ENCODE measurements at places on chromosomes 7 and 10. TPM values are rescaled to one million over a fixed set of nuclear protein-coding genes. Genes with fewer than 3 reads are reported as not detected.

Gene OR6B1
- not detected for total RNA-seq

GRCh38 chr7:42096681-42097561, 140.1 kb downstream of the GLI3 start:
- no peak for ATAC-seq

Gene VAX1
- total RNA-seq, result not detected

Gene PPRC1
- total RNA-seq, result 71.3 TPM

DNA sequence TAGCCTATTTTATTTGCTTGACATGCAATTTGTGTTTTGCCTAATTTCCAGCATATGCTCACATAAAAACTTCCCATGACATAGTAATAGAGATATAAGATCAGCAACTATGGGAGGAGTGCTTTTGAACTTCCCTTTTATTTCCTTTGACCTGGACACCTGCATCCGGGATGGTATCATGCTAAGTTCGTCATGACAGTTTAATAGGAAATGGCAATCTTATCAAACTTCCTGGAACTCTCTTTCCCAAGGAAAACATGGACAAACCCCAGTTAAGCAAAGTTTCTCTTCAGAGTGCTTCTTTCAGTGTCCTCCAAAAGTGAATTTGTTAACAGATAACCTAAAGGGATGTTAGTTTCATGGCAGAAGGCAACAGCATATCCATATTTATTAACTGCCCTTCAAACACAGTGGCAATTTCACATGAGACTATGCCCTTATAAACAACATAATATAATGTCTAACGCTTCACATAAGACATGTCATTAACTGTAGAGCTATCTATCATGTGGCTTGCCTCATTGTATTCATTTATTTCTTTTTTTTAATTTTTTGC, 474.7 kb upstream of the SEMA3A start:
- no peak for ATAC-seq

DNA sequence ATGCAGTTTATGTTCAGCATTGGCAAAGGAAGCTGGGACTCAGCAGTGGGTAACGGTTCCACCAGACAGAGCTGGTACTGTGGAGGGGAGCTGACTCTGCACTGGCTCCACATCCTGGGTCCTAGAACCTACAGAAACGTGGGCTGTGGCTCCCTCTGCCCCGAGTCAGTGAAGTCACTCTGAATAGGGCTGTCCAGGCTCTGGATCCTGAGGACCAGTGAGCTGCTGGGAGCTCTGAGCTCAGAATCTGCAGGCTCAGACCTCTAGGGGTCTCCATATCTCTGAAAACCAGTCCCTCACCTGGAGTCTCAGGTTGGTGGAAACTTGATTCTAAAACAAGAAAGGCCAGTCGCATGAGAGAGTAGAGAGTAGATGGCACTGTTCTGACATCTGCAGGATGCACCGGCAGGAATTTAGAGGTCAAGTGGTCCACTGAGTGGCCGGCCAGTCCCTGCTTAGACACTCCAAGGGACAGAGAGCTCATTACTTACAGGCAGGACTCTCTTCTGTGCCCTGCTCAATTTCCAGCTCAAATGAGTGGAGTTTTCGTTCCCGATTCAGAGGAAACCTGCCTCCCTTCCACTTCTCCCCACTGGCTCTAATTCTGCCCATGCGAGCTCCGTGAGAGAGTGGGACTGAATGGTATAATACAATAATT, 18.6 kb downstream of the NPFFR1 start:
- ATAC-seq, result no peak

Gene OR2A42
- not detected for total RNA-seq

GRCh38 chr10:119613741-119614140, 17.0 kb upstream of the TIAL1 start:
- ATAC-seq, result no peak

GRCh38 chr7:105830405-105831301, 45.7 kb downstream of the ATXN7L1 start:
- peak; percentile 51 for ATAC-seq

GRCh38 chr7:70132852-70133690, 534.8 kb downstream of the AUTS2 start:
- ATAC-seq, result no peak

DNA sequence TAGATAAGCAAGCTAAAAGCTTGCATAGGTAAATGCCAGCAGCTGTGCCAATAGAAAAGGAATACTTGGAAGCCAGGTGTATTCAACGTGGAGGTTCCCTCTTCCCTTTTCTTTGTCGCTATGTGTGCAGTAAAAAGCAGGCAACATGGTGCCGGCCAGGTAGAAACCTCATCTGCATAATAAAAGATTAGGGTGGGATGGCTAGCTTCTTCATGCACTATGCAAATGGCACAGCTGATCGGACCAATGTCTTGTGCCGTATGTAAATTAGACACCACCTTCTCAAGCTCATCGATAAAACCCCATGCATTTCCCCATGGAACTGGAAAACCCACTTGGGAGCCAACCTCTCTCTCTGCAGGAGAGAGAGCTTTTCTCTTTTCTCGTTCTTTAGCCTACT, 150.9 kb upstream of the FOXK1 start:
- ATAC-seq, result no peak

DNA sequence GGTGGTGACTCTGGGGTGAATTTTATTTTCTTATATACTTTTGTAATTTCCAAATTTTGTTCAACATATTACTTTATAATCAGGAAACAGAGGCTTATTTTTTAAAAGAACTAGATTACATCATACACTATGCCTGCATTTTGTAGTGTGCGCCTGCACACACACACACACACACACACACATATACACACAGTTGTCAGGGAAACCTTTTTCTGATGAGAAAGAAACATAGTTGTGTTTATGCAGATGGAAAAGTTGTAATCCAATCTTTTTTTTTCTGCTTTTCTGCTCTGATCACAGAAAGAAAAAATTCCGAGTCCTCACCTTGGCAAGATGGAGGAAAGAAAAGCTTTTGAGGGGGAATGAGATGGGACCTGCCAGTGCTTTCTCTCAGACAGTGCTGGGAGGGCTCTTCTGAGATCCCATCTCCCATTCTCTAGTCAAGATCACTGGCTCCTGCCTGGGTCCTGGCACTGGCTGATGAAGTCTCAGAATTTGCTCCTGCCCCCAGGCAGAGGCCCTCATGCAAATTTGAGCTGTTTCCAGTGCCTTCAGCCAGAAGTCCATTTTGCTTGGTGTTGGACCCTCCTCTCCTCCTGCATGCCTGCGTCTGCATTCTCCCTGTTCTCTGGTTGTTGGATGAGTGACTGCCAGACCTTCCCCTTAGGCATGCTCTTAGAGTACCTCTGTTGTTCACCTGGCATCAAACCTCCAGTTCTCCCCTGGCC, 59.7 kb downstream of the TLL2 start:
- ATAC-seq, result no peak

- ATAC-seq, result no peak
These were observed 198.6 kb upstream of the FRMD4A start for GRCh38 chr10:14529351-14529750.

Gene WDFY4
- 0.35 TPM for total RNA-seq

DNA sequence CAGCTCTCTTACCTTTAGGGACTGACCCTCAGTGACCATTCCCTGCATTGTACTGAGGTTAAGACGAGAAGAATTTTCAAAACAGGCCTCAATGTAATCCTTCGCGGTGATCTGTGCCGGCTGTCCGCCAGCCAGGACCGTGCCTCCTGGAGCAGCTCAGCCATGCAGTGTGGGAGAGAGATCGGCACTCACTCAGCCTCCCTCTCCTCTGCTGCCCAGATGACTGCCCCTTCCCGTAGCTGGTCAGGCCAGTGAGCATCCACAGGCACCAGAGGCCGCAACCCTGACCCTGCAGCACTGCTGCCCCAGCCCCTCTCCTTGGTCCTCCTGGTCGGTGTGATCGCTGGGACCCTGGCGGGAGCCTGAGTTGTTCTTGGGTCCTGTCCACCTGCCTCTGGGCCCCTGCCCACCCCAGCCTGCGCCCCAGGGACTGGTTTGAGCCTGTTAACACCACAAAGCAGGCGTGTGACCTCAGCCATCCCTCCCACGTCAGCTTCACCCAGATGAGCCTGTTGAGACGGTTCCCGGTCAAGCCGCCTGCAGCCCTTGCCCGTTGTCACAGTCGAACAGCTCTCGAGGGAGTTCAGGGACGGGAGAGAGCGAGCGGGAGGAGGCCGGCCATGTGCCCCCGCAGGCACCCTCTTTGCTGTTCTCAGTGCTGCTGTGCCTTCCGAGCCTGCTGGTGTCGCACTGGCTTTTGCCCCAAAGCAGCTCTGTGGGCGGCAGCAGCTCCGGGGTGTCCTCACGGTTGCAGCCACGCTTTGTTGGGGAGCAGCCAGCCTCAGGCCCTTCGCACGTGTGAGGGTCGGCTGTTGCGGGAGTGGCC, 37.2 kb downstream of the NKX6-2 start:
- ATAC-seq, result no peak

DNA sequence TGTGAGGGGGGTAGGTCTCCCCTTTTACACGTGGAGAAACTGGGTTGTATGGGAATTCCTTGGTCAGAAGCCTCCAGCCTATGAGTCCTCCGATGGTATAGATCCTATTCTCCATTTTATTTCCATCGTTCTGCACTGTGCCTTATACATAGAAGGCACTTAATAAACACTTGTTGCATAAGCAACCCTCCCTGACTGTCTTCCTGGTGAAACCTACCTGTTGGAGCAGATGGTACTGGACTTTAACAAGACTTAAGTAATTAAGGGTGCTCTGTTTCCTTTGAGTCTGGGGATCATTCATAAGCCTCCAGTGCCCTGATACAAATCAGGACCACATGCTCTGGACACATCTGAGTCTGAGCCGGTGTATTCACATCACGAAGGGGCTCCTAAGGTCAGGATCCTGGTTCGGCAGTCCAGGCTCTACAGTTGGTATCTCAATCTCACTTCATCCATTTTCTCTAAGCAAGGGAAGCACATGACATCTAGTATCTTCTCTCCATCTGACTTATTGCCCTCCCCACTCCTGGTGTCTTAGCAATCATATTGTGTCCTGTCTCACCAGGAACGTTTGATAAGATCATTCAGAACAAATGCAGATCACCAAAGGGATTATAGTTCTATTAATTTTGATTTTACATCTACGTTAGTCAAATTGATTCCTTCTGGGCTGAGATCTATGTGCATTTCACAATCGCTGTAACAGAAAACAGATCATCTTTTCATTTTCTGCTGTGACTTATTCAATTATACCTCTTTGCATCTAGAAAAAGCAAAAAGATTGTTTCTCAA, 22.8 kb upstream of the EZH2 start:
- no peak for ATAC-seq

GRCh38 chr10:5354068-5354467, 10.7 kb upstream of the UCN3 start:
- no peak for ATAC-seq

GRCh38 chr10:115771755-115772154, 501.3 kb downstream of the GFRA1 start:
- ATAC-seq, result no peak

- ATAC-seq, result no peak
These were observed 633.9 kb downstream of the ARL4A start for GRCh38 chr7:13321316-13321715.

Gene STEAP1
- total RNA-seq, result 0.79 TPM

Gene MRPL43
- total RNA-seq, result 58.7 TPM

Gene ASAH2B
- 2.5 TPM for total RNA-seq

GRCh38 chr7:142620402-142620801, 128.9 kb upstream of the PRSS1 start:
- ATAC-seq, result no peak

DNA sequence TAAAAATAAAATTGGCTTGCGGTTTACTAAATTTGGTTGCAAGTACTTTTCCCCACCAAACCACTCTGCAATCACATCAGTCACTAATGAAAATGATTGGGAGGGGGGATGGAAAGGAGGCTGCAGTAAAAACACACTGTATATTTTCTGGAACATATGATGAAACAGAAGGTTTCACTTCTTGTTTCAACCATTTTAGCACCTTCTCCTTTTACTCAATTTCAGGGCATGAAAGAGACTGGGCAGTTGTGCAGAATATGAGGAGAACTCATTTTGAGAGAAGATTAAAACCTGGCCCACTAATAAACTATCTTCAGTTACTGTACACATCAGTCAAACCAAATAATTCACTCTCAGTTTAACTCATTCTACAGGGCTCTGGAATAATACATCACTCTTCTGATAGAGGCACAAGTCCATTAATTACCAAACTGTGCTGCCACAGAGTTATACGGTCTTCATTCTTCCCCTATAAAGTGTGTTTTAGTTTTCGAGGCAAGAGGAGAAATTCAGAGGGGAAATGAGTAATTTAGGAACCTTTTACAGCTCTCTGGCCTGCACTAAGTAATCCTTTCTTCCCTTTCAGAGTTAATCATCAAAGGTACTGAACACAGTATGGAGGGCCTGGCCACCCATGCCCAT, 25.5 kb downstream of the JAZF1 start:
- ATAC-seq, result peak; percentile 76

GRCh38 chr10:103968441-103969391, 1.8 kb downstream of the SLK start:
- no peak for ATAC-seq

GRCh38 chr10:65950075-65950474, 975.8 kb upstream of the LRRTM3 start:
- no peak for ATAC-seq

DNA sequence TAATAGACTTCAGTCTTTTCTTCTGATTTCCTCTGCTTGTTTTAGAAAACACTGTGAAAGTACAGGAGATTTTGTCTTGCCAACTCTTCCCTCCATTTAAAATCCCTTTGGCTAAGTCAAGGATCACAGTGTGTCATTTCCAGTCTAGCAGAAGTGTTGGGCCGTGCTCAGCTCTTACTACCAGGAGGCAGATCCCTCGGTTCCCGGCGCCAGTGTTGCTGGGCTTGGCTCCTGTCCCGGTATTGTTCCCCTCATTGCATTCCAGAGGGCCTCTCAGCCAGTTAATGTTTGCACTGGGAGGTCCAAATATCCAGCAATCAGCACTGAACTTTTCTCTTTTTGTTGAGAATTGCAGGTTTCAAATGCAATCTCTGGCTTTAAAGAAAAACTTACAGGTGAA, 612.1 kb upstream of the MGMT start:
- ATAC-seq, result no peak

DNA sequence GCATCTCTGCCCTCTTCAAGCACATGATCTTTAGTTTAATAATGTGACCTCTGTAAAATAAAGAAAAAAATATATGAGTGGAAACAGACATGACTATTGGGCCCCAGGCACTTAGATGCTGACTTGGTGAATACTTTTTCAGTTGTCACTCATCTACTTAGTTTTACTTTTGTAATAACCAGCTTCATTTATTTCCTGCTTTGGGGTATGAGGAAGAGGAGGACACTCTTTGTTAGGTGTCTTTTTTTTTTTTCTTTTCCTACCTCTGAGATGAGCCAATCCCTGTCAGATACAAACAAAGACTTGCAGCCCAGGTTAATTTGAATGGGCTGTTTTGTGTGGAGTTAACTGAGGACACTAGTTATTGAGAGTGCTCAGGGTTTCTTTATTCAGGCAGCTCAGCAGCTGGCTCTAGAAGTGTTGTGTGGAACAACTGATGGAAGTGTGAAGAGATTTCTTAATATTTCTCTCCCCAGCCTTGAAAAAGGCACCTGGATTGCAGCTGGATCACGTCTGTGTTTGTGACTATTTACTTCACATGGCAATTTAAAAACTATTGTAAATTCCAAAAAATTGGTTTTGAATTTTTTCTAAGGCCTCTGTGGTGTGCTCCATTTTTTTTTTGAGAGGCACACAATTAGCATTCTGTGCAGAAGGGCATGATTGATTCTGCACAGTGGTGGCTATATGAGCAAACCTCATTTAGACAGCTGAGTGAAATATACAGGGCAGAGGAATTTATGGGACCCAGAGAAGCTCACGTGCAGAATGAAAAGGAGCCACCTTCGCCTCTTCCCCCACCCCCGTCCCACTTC, 333.8 kb downstream of the LRMDA start:
- peak; percentile 11 for ATAC-seq

All from activated T-helper 17 cell treated with anti-CD3 and anti-CD28 coated beads, Interleukin-2, amount 50 U/mL, for 72 hours (primary cell).